Aorta (tissue), 5 donors: ENCODE measurements at places on chromosomes 6 and 20. TPM values are rescaled to one million over a fixed set of nuclear protein-coding genes. Genes with fewer than 3 reads are reported as not detected.

- DNase-seq, result no peak
Measured at GRCh38 chr6:101069191-101069795, 188.2 kb upstream of the ASCC3 start.

DNA sequence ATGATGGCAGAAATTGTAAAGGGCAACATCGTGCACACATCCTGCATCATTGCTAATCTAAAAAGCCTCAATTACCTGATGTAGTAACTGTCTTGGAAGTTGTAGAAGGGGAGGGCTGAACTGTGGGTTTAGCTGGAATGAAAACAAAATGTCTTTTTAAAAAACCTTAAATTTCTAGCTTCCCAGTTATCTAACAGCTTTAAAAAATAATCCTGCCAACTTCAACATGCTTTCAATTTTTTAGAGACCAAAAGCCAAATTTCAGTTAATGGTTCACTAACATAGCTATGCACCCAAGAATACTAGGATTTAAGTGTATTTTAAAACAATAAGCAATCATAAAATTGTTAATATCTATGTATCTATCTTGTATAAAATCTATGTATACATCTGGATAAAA, 11.9 kb downstream of the CD164 start:
- no peak for DNase-seq

- no peak for DNase-seq
Measured at GRCh38 chr6:44740566-44741120, 353.1 kb downstream of the CDC5L start.

DNA sequence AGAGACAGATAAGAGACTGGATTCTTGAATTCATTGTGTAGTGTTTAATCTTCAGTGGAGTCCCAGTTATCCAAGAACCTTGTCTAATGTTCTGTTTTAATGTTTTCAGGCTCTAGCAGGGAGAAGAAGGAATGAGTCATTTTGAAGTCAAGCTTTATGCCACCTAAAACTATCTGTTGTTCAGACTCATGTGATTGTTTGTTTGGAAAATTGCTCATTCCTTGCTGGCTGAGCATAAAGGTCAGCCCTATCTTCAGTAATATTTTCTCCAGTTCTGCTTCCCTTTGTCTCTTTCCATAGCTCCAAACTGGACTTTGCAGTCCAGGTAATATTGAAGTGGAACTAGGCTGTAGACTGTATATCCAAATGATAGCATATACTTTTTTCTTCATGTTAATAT, 34.2 kb downstream of the CLVS2 start:
- no peak for DNase-seq

DNA sequence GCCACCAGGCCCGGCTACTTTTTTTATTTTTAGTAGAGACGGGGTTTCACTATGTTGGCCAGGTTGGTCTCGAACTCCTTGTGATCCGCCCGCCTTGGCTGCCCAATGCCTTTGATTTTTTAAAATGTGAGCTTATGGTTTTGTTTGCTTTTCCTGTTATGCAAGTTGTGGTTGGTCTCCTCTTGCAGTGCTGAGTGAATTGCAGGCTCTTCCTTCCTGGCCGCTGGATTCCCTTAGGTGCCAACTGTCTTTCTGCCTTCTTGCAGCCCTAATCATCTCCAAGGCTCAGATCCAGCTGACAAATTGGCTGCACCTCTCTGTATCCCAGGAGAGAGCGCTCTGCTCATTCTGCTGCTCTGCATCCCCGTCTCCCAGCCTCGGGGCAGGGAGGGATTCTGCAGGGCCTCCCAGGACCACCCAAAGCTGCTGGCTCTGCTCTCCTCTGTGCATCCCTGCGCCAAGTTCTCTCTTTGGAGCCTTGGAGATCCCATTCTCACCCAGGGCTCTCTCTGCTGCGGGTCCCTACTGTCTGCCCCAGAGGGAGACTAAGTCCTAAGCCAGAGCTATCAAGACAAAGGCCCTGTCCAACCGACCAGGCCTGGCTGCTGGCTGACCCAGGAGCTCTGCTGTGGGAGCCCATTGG, 14.1 kb upstream of the EMILIN3 start:
- DNase-seq, result no peak

DNA sequence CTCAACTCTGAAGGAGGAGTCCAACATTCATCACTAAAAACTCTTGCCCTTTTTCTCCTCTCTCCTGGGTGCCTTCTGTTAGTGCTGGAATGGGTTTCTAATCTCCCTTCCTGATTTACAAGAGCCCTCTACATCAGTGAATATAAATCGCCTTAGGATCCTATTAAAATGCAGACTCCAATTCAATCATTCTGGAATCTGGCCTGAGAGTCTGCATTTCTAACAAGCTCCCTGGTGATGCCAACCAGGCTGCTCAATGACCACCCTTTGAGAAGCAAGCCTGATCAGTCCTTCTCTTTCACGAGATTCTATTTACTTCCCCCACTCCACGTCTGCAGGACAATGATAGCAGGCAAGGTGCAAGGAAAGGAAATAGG, 72.8 kb upstream of the E2F3 start:
- DNase-seq, result no peak

DNA sequence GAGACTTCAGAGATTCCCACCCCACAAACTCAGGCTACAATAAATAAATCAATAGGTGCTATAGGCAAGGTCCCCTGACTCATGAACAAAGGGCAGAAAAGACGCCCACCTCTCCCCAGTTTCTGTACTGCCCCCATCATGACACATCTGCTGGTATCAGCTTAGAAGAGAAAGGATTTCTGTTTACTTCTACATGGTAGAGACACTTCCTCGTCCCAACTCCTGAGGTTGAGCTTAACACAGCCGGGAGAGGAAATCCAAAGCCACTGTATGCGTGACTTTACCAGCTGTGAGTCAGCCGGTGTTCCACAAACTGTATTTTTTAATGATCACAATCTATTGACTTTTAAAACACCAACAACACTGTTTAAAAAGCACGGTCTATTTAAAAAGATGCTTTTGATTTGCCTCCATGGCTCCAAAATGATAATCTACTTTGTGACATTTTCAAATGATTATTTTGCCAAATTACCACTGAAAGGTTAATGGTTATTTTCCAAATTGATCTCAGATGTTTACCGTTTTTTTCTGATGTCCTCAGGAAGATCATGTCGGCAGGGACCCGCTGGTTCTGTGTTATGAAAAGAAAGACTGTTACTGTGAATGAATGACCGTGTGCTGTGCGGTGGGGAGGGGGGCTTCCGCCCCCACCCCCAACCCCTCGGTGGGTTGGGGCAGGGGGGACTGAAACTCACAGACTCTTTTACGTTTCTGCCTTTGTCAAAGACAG, 72.5 kb downstream of the ATP9A start:
- no peak for DNase-seq

DNA sequence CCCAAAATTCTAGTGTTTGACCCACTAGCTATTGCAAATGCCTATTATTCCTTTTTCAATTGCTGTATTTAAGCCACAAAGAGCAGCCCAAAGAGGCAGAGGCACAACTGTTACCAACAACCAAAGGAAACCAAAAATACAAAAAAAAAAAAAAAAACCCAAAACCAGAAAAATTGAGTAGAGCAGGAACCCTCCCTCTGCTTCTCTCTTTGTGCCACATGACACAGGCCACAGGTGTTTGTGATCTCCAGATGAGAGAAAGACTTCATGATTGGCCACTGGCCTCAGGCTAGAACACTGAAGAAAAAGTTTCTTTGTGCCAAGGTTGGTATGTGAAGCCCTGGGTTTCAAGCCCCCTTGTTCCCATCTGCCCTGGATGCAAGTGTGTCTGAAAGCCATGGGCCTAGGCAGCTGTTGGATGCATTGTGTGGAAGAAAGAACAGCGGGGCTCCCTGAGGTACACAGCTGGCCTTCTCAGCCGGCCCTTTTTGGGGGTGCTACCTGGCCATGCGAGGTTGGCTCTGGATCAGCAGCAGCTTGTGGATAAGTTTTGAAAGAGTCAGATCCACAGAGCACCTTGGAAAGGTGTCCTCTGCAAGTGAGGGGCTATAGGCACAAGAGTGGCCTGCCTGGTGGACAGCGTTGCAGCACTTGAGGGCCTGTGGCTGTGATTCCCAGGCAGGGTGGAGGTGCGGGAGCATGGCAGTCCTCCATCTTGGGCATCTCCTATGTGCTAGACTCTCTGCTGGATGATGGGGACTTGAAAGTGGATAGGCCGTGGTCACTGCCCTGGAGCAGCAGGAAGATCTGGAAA, 204.5 kb downstream of the ZDHHC14 start:
- DNase-seq, result no peak

DNA sequence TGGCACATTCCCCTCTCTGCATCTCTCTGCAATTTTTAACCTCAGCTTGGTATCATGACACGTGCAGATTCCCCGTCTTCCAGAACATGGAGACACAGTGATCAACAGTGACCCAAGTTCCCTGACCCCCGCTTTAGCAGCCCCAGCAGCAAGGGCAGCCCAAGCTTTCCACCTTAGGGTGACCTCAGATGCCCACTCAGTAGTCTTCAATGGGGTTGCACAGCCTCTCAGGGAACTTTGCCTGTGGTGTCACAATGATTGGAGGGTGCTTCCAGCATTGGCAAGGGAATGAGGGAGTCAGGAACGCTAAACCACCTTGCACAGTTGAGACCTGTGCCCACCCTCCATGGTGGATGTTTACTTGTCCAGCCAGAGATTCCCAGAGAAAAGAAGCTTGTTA, 287.1 kb upstream of the CDH4 start:
- no peak for DNase-seq

- DNase-seq, result no peak
Measured at GRCh38 chr20:7207186-7207798, 439.8 kb downstream of the BMP2 start.

DNA sequence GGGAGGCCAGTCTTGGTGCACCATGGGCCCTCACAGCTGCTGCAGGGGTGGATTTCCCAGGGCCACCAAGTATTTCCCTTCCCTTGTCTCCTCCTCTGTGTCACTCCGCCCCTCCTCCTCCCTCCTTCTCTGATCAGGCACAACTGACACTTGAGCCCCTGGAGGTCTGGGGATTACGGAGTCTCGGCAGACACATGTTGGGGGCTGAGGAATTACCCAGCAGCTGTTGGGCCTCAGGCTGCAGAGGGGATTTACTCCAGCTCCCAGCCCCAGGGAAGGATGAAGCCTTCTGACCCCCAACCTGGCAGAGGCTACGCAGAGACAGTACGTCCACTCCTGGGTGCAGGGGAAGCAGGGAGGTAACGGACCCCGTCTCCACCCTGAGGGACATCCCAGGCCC, 420.5 kb upstream of the SULF2 start:
- no peak for DNase-seq

DNA sequence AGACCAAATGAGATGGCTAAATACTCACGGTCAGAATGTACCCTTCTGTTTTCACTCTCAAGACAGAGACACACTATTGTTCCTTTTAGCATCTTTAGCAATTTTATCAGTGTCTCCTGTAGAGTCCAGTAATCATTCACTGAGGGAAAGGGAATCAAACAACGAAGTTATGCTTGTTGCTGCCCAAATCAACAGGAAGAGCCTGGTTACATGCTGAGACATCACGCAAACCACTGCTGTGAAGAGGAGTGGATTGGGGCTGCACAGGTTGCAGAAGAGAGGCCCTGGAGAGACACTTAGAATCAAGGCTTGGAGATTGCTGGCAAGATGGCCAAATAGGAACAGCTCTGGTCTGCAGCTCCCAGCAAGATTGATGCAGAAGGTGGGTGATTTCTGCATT, 40.5 kb upstream of the B3GAT2 start:
- DNase-seq, result no peak

DNA sequence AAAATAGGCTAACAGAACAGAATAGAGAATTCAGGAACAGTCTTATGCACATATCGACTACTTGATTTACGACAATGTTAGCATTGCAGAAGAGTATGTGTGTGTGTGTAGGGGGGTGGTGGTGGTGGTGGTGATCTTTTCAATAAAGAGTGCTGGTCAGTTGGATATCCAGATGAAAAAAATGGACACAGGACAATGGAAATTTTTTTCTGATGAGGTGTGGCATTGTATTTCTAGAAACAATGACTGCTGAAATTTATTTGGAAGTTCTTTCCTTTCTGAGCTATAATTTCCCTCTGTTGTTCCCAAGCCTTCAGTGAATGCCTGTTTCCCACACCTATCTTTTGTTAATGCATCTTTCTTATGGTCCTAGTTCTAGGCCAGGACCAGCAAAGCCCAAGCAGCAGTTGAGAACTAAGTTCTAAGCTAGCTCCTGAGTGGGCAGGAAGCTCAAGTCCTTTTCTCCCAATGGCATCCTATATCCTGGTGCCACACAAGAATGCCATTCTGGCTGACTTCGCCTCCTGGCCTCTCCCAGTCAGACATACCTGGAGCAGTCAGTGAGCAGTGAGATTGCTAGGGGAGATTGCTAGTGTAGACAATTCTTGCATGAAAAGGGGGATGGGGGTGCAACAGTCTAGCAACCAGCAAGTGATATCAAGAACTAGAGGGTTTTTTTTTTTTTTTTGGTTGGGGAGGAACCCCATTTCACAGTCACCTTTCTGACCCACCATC, 1.2 kb upstream of the TOX2 start:
- no peak for DNase-seq

DNA sequence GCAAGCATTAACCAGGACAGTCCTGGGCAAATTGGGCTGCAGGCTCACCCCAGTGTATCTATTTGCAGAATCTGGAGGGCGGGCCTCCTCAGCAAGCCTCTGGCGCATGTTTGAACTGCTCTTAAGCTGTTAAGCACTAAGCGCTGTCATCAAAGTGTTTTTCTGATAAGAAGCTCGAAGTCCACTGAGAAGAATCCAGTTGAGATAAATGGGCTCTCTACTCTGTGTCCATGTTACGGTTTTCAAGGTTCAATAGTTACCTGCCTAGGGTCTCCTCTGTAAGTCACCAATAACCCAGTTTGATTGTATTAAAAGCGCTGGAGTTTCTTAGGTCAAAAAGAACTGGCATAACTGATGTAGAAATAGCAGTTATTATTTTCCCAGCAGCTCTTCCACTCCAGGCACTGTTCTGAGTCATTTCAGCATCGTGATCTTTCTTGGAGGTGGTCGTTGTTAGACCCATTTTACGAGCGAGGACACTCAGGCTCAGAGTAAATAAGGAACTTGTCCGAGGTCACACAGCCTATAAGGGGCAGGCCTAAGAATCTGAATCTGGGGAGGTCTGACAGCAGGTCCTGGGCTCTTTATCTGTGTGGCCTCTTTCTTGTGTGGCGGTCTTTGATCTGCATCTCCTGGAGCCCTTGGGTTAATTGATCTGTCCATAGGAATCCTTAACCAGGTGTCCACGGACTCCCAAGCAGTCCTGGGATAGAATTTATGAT, 207.4 kb upstream of the ZNF217 start:
- no peak for DNase-seq

DNA sequence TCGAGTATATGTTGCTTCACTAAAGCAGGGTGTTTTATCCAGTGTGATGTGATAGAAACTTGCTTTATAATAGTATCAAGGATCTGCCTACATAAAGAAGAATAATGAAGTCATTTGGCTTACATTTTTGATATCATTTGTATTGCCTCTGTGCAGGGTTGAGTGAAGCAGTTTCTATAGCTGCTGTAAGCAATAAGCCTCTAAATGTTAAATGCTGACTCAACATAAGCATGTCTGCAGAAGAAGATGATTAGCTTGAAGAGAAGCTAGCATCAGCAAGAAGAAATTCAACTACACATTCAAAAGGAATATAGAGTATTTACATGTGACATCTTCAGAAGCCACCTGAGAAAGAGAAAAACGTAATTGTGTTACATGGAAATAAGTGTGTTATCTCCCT, 17.6 kb downstream of the SLC35F1 start:
- DNase-seq, result no peak

GRCh38 chr6:107769053-107769658, 55.0 kb downstream of the SCML4 start:
- DNase-seq, result no peak

SEL1L2 gene
- not detected for total RNA-seq

NKX2-2 gene
- not detected for total RNA-seq

KHDRBS2 gene
- 0.32 TPM for total RNA-seq
